ENCODE measurements at places on chromosomes 7 and 10.

DNA sequence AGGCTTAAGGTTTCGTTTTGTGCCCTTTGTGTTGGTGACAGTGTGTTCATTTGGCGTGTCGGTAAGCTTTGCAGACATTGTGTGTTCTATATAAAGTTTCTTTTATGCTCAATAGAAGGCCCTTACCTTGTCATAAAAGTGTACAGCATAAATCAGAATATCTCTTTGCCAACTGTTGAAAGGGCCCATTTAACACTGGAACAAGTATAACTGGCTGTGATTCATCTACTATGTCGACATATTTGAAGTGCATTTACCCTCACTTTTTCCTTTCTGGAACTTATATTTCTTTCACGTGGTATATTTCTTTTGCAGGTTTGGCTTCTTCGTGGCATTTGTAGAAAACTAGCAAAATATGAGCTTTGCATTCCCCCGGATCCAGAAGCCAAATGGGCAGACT, 32.7 kb downstream of the EEPD1 start:
- DNase-seq, result no peak

GRCh38 chr10:48608976-48609375, 4.1 kb upstream of the ARHGAP22 start:
- DNase-seq, result no peak

GRCh38 chr10:94673614-94674321, 9.8 kb upstream of the CYP2C18 start:
- DNase-seq, result no peak

DNA sequence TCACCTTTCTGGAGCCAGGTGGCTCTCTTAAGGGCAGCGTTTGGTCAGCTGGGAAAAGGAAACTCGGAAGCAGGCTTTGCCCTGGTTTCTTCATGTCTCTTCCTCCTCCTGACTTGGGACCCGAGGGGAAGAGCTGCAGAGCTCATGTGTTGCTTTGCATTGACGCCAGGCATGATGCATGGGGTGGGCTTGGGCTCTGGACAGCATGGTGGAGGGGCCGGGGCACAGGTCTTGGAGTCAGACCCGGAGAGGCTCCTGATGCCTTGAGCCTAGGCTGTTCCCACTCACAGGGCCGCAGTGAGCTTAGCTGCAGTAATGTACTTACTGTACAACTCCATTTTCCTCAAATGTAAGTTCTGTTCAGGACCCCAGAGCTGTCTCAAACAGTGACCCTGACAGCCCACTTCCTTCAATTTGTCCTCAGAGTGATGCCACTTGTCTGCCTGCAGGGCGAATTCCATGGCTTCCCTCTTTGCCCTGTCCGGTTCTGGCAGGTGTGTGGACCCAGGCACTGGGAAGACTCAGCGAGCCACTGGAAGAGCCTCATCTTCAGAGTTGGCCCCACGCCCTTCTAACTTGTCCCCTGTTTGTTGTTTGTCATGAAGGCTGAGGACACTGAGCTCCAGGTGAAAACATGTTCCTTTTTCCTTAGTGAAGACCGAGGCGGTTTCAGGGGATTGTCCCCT, 50.2 kb downstream of the ZNF467 start:
- no peak for DNase-seq

DNA sequence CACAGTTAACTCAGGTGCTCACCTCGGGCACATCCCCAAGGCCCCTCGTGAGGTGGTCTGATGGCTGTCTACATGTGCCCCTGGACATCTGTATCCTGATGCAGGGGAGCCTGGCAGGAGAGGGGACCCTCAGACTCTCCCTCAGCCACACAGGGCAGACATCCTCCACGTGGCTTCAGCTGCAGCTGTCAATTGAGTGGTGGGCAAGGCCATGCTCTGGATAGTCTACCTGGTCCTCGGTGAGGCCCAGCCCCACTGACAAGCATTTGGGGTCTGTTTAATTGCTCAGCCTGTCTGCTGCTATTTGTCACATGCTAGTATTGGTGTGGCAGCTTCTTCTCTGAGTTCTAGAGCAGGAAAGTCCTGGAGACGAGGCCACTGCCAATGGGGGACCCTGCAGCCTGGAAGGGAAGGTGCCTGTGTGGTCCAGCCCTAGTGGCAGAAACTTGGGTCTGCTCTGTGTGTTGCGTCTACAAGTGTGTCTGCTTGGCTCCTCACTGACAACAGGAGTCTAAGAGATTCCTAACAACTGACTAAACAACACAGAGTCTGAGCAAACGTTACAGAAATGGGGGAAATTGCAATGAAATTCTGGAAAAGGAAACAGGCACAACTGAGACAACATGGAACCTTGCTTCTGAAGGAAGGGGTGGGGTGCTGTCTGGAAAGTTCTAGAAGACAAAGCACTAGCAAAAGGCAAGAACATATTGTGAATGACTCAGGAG, 59.3 kb upstream of the IGFBP3 start:
- DNase-seq, result no peak

- no peak for DNase-seq
These were observed 618.9 kb upstream of the IGFBP3 start for GRCh38 chr7:46539892-46540483.

DNA sequence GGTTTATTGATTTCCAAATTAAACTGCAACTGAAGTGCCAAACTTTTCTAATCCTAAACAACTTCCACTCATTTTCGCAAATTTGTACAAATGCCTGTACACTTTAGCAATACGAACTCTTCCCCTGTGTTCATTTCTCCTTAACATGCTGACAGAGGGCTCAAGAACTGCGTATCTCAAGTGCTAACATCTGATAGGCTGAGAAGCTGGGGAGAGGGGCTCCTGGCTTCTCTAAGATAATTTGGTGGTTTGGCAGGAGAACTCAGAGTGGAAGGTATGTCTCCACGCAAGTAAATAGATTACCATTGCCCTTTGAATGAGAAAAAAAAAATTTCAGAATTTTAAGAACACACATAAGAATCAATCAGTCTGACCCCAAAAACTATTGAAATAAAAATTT, 53.3 kb upstream of the ANLN start:
- DNase-seq, result no peak

GRCh38 chr10:113550365-113550764, 2.5 kb upstream of the HABP2 start:
- DNase-seq, result no peak

DNA sequence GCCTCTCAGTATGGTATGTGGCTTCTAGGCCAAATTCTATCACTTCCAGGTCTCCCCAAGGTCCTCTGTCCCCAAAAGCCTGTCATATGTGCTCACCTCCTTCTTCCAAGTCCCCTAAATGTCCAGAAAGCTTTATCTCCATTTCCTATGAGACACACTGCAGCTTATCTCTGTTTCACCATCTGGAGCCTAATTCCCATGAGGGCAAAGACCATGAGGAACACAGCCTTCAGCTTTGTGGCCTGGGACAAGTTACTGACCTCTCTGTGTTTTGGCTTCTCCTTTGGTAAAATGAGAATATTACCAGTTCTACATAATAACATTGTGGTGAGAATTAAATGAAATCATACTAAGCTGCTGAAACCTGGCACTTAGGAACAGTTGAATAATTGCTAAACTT, 19.2 kb downstream of the ST8SIA6 start:
- no peak for DNase-seq

GRCh38 chr7:159126311-159127260, 18.1 kb downstream of the VIPR2 start:
- no peak for DNase-seq

DNA sequence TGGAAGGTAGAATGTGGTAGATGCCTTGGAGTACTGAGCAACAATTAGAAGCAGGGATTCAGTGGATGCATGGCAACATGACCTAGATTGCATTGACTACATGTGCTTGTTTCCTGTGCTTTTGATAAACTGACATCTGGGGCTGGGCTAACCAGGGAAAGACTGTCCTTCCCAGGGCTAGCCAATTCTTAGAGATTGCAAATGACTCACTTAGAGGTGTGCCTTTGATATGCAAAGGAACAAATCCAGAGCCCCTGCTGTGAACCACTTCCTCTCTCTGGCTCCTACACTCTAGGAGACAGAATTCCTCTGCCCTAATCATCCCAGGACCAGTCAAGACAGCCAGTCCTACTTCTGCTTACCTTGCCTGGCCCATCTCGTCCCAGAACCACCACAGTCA, 651.5 kb downstream of the LRMDA start:
- DNase-seq, result no peak

- peak; percentile 74 for DNase-seq
These were observed 27.0 kb downstream of the LMOD2 start for GRCh38 chr7:123682690-123683089.

DNA sequence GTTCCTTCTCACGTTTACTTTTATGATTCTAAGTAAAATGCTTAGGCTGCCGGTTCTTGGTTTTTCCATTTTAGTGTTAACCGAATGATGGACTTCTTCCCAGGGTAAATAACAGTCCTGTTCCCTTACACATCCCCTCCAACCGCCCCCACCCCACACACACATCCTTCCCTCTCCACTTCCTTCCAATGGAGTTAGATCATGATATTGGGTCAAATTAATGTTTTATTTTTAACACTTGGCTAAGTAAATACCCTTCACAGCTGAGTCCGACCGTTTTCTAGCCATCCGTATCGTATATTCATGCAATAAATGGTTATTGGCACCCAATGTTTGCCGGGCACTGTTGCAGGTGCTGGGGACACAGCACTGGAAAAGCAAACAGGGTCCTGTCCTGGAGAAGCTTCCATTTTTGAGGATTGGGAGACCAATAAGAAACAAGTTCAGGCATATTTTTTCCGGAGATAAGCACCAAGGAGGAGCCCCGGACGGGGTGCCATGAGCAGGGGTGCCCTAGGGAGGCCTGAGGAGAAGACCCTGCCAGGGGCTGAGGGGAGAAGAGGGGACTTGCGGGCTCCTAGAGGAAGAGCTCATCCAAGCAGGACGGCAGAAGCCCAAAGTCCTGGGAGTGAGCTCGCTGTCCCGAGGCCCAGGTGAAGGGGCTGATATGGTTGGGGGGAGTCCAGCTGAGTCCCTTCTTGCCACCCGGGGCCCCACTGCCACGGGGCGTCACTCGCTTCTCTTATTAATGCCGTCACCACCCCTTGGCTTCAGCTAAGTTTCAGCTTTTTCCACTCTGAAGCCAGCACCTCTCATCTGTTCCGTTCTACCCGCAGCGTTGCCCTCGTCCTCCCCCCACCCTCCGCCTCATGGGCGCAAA, 126.0 kb upstream of the RET start:
- no peak for DNase-seq

GRCh38 chr10:93947055-93947454, 46.7 kb upstream of the PLCE1 start:
- no peak for DNase-seq

DNA sequence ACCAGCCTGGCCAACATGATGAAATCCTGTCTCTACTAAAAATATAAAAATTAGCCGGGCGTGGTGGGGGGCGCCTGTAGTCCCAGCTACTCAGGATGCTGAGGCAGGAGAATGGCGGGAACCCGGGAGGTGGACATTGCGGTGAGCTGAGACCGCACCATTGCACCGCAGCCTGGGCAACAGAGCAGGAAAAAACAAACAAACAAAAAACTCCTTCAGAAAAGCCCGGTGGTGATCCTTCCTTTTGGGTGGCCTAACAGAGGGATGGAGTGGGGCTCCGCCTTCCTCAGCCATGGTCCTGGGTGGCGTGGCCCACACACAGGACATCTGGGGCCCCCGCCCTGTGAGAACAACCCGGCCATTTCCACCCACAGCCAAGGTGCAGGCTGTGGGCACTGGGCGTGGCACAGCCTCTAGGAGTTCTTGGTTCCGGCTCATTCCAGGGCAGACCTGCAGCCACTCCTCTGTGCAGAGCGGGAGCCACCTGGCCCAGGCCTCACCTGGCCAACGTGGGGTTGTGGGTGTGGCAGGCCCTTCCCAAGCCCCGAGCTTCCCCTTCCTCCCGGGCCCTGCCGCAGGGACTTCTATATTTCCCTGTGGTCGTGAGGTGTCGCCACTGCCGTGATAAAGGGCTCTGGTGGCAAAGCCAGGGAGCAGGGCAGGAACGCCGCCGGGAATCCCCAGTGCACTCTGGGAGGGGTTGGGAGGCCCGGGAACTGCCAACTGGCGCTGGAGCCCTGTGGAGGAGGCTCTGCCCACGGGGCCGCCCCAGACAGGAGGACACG, 37.6 kb downstream of the GET4 start:
- no peak for DNase-seq

DNA sequence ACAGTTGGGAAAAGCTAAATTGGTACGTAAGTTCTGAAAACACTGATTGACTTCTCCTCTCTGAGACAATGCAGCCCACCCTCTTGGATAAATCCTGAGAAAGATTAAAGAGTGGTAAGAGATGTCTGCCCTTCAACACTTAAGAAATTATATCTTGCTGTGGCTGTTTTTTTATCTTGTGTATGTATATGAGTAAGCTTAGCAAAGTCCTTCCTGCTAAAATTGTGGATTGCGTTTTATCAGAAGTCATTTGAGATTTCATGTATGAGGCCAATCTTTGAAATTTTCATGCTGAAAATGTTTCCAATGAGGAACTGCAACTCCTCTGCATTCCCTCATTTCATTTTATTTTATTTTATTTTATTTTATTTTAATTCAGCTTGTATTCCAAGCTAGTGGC, 106.2 kb upstream of the INHBA start:
- no peak for DNase-seq

- no peak for DNase-seq
These were observed 55.7 kb downstream of the JAKMIP3 start for GRCh38 chr10:132121511-132121830.

DNA sequence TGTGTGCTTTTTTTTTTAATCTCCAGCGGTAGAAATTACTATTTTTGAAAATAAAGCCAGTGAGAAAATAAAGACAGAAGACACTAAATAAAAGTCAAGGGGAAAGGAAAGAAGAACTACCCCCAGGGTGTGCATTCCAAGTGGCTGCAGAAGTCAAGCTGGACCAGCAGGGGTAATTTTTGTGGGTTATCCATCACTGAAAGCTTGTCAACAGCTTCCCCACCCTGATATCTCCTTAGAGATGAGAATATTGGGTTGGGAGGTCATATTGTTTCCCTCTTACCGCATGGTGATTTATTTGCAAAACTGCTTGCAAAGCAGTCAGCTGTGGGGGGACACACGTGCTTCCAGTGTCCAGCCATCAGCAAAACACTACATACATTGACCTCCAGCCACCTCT, 46.4 kb downstream of the FAM107B start:
- DNase-seq, result no peak

DNA sequence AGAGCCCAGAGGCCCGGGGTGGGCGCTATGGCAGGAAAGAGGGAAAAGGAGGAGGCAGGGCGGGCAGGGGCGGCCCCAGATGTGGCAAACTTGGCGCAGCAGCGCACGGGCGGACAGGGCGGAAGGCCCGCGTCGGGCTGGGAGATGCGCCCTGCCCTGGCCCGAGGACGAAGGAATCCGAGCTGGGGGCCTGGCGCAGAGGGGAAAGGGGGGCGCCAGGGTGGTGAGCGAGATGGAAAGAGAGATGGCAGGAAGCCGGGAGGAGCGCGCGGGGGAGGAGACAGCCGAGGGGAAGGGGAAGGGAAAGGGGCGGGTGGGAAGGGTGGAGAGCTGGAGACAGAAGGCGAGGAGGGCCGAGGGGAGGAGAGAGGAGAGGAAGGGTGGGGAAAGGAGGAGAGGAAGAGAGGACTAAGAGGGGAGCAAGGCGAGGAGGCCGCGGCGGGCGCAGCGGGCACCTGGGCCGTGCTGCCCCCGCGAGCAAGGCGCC, at the start of gene MARVELD1:
Gene MARVELD1, plus strand, starts transcription at position 392 of the 487 bp plus-strand sequence. CDS start 147 bp downstream, outside the sequence.
- DNase-seq, result no peak

Data from CD4-positive, CD25-positive, alpha-beta regulatory T cell (primary cell).